ENCODE measurements at places on chromosomes 2 and 18.

DNA sequence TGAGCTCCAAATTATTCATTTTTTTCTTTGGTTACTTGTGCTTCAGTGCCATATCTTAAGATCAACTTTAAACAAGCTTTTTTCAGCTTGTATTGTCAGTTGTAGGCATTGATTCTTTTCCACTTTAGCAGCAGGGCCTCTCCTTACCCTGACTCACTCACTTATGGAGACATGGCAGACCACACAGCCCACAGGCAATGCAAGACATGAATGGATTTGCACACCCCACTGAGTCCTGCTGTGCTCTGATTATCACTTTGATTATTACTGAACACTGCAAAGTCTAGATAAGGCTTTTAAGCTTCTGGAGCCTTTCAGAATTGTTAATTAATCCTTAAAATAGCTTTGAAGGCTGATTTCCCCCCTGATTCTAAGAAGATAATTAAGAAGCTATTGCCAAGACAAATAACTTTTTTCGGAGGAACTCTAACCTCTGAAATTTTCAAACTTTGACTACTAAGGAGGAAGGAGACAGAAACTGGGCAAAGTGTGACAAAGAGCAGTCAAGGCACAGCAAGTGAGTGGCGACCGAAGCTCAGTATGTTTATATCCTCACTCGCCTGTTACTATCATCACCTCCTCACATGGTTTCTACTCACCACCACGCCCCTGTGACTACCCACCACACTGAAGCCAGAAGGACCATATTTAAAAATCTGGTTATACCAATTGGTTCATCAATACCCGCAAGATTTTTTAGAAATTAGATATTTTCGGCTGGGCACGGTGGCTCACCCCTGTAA is 43.3 kb downstream of the CACNB4 start:
- no peak for DNase-seq

- DNase-seq: no peak
These were observed 54.2 kb downstream of the MGAT4A start for GRCh38 chr2:98676742-98677141.

DNA sequence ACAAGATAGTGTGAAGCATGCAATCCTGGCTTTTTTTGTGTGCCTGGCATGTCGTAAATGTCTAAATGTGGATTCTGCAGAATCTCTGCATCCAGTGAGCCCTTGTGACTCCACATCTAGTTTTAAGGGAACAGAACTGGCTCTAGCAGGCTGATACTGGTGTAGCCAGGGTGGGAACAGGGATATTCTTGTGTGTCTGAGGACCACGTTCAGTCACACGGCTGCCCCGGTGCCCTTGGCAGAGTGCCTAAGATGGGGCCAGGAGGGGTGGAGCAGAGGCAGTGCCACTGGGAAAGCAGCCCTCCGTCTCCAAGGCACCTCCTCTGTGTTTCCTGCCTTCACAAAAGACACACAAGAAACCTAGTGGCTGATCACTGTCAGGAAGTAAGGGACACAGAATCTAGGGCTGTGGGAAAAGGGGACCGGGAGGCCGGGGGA is 91.5 kb upstream of the PARD3B start:
- no peak for DNase-seq

DNA sequence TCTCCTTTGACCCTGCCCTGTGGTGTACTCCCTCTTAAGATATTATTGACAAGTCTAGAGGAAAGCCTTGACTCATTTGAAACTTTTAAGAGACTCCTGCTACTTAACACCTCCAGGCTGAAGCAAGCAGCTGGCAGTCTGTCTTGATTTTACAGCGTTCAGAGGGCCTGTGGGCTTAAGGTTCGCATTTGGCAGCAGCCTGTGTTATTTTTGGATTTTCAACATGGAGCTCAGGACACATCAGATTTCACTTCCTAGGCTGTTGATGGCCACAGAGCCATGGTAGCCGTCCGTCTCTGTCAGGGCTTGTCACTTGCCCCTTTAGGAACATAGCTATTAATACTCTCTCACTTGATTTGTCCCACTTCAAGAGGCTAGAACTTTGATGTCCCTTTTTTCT is 73.6 kb downstream of the VWA3B start:
- no peak for DNase-seq

DNA sequence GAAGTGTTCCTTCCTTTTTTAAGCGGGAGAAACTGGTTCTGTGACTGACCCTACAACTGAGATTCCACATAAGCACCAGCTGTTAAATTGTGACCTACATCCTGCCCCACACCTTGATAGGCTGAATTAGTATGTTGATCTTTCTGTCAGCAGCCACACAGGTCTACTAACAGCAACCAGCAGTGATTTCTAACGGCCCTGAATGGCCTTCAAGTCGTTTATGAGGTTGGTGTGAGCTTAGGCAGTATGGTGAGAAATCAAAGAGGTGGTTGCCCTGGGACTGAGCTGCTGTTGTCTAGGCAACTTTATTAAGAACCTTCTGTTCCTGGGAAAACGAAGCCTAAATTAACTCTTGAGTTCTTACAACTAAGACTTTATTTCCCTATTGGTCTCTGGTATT is 197.2 kb upstream of the FSHR start:
- no peak for DNase-seq
